ENCODE measurements at places on chromosomes 6 and 20.

GRCh38 chr20:58233881-58234528, 5.6 kb upstream of the ANKRD60 start:
- no peak for DNase-seq

DNA sequence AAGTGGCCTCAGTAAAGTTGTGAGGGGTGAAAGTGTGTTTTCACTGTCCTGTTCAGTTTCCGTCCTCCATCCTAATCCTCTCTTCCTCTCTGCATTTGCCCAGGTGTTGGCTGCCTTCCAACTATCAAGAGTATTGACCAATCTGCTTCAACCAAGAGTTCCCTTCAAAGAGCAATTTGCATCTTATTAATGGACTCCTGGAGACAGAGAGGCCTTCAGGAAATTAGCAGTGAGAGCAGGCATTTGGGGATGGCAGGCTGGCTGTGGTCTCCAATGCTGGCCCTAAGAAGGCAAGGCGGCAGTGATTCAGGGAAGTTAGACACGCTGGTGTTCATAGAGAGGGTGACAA, 77.2 kb downstream of the GPR6 start:
- no peak for DNase-seq

- no peak for DNase-seq
Measured at GRCh38 chr20:36109251-36109947, 45.1 kb upstream of the EPB41L1 start.

DNA sequence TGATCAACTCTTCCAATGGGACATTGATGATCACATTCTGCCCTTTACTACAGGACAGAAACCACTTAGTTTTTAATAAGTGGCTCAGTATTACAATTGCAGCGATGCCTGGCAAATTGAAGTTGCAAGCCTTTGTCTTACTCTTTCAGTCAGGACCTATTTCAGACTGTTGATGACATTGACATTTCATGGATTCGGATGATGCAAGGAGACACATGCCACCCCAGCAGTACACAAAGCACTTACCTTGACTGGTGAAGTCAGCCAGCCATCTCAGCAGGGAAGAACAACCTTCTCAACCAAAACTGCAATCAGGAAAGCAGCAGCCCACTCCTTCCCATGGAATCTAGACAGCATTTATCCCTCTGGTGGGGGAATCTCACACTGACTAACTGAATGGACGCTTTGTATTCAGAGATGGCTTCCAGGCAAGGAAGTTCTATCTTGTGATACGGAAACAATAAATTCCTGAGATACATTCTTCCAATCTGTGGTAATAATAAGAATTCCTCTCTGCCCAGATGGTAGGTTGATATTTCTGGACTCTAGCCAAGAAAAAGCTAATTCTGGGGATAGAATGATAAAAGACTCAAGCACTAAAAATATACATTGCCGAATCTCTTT, 24.8 kb downstream of the NFYA start:
- peak; percentile 11 for DNase-seq

GRCh38 chr6:56088641-56089040, 158.7 kb downstream of the COL21A1 start:
- DNase-seq: no peak

GRCh38 chr20:16574656-16575355, 1.6 kb upstream of the KIF16B start:
- DNase-seq: peak; percentile 80

GRCh38 chr6:30884521-30885480, 482 bp downstream of the DDR1 start:
- DNase-seq: peak; percentile 41

DNA sequence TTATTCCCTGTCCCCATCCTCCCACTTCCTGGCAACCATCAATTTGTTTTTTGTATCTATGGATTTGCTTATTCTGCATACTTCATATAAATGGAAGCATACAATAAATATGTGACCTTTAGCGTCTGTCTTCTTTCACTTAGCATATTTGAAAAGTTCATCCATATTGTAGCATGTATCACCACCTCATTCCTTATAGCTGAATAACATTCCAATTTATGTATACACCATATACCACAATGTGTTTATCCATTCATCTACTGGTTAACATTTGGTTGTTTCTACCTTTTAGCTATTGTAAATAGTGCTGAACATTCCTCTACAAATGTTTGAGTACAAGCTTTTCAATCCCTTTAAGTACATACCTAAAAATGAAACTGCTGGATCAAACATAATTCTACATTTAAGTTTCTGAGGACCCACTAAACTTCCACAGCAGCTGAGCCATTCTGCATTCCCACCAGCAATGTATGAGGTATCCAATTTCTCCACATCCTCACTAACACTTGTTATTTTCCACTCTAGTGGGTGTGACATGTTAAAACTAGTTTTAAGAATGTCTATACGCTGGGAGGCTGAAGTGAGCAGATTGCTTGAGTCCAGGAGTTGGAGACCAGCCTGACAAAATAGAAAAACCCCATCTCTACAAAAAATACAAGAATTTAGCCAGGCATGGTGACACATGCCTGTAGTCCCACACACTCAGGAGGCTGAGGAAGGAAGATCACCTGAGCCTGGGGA, 32.9 kb downstream of the NUDT3 start:
- DNase-seq: peak; percentile 91

GRCh38 chr6:139145661-139146060, 10.8 kb downstream of the HECA start:
- no peak for DNase-seq

GRCh38 chr6:44058617-44059358, 68.5 kb downstream of the MRPL14 start:
- DNase-seq: no peak

DNA sequence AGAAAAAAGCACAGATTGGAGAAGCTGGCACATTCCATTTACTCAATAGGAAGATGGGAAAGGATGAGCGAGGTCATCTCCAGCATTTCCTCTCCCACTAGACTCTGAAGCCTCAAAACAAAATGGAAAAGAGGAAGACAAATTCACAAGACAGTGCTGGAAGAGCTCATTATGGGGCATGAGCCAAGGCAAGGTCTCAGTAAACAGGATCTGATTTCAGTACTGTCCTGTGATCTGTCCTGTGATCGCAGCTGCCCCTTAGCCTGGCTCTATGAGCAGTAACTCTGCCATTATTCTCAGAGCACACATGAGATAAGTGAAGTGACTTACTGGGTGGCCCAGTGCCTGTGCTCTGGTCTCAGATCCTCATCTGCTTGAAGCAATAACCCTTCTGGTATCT, 68.1 kb upstream of the SLC4A11 start:
- no peak for DNase-seq

GRCh38 chr6:2866171-2866846, 24.6 kb upstream of the SERPINB1 start:
- no peak for DNase-seq

DNA sequence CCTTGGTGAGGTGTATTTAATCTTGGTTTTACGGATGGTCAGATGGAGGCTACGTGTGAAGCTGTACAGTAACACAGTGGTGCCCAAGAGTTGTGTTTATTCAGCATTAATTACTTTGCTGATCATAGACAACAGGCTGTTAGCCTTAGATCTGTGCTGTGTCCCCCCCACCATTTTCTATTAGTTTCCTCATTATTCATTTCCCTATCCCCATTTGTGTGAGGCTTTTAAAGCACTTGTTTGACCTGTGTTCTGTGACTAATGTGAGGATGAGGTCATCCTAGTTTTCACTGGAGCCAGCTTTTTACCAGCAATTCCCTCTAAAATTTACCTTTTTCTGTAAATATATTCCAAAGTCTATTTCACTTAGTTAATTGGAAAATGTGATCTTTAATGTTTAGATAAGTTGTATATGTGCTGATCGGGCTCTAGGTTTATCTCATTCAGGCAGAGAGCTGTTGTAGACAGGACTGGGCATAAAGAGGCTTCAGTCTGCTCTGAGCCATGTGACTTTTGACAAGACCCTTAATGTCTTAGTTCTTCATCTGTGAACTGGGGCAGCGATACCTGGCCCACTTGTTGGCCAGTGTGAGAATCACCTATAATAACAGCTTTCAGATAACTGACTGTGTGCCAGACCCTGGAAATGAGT, 8.4 kb downstream of the MAPRE1 start:
- DNase-seq: no peak

DNA sequence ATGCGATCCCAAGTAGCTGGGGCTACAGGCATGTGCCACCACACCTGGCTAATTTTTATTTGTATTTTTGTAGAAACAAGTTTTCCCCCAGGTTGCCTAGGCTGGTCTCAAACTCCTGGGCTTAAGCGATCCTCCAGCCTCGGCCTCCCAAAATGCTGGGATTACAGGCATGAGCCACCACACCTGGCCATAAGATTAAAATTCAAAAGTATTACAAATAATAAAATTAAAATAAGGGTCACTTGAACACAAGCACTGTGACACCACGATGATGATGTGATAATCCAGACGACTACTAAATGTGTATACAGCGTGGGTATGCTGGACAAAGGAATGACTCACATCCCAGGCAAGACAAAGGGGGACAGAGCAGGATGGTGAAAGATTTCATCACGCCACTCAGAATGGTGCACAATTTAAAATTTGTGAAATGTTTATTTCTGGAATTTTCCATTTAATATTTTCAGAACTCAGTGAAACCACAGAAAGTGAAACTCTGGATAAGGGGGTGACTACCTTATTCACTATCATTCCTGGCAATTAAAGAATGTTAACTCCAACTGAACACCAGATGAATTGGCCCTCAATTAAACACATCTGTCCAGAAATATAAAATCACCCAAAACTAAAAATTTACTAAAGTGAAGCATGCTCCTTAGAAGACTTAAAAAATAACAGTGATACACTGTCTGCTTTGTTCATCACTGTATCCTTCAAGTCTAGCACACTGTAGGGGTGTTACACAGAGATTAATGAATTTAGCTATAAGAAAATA, 13.1 kb downstream of the B4GALT5 start:
- peak; percentile 14 for DNase-seq

- no peak for DNase-seq
Measured at GRCh38 chr6:115945812-115946211, 114.9 kb downstream of the FRK start.

- DNase-seq: no peak
Measured at GRCh38 chr20:59726281-59726595, 121.9 kb downstream of the PHACTR3 start.

- DNase-seq: peak; percentile 33
Measured at GRCh38 chr6:137867685-137868509, 838 bp downstream of the TNFAIP3 start.

- no peak for DNase-seq
Measured at GRCh38 chr6:55726144-55726543, 147.2 kb upstream of the HMGCLL1 start.

DNA sequence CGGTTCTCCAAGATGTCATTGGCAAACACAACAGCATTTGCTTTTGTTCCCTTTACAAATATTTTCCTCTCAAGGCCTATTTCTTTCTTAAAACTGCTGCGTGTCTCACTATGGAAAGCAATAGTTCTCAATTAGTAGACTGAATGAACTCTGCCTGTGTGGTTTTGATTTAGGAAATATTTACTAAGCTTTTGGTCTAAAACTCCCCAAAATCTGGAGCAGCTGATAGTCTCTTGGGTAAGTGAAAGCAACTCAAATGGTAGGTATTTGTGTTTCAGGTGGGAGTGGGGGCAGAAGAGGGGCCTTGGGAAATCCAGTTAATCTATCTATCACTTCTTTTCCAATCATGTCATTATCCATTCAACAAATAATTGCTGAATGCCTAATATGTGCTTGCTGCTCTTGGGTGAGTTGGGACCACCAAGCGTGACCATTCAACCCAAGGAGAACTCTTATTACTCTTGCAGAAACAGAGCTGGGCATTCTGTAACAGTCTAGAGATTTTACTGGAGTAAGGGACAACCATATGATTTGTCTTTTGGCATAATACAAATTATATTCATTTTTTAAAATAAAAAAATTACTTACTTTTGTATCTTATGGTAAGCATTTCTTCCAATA, 33.2 kb upstream of the ADTRP start:
- no peak for DNase-seq

GRCh38 chr6:36962874-36963273, 8.3 kb downstream of the PI16 start:
- no peak for DNase-seq

GRCh38 chr6:81362246-81362645, 390.2 kb downstream of the TENT5A start:
- no peak for DNase-seq

GRCh38 chr6:138402838-138403187, 1.2 kb upstream of the HEBP2 start:
- DNase-seq: no peak

GRCh38 chr6:142162780-142163179, 15.7 kb downstream of the VTA1 start:
- no peak for DNase-seq

DNA sequence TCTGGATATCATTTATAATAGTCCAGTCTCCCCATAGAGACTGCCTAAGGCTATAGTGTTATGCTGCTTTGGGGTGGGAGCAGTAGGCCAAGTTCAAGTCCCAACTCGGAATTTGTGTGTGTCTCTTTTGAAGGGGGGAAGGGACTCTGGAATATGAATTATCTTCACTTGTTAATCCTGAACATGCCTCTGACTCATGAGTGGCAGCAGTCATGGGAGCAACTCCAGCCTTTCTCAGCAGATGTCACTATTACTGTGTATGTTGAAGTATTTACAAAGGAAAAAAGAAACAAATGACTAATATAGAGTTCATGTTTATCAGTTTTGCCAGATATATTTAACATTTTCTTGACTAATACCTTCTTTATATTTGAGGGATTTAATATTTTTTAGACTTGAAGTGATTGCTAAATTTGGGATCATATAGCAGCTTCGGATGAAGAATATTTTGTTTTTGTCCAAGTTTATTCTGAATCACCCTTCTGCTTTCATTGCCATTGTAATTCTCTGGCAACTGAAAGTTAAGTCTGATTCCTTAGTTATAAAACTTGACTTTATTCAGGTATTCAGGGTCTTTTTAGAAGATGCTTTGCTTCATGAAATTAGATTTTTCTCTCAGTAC, 23.4 kb downstream of the FAM217A start:
- peak; percentile 32 for DNase-seq

- no peak for DNase-seq
Measured at GRCh38 chr6:13241364-13241763, 87.0 kb downstream of the TBC1D7 start.

DNA sequence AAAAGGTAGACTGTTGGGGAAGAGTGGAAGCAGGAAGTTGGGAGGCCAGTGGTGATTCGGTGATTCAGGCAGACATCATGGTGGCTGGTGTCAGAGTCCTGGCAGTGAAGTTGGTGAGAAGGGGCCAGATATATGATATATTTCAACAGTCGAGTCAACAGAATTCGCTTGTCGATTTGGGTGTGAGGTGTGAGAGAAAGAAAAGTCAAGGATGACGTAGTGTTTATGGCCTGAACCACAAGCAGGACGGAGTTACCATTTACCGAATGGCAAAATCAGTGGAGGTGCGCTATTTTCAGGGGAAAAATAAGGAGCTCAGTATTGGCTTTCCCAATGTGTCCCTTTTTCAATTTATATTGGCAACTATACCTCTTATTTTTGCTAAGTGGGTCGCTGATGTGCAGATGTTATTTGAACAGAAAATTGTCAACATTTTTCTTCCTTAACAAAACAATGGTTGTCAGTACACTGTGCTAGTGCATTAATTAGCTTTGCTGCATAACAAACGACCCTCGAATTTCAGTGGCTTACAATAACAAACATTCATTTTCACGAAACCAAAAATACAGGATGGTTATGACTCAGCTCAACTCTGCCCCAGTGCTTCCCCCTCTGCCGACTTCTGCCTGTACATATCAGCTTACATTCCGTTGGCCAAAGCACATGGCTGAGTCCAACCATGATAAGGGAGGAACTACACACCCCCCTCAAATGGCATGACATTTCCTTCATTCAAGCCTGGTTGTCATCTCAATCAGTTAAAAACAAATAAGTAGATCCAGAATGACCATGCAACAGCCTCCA, 255.0 kb upstream of the ZFP64 start:
- no peak for DNase-seq

Measured in NCI-H2171 treated with DMSO at 0.1 percent for 48 hours (cell line).